ENCODE measurements at places on chromosomes 16 and 17.

GRCh38 chr16:69508033-69508755 lies 57.6 kb upstream of the NFAT5 start:
- no peak for DNase-seq

DNA sequence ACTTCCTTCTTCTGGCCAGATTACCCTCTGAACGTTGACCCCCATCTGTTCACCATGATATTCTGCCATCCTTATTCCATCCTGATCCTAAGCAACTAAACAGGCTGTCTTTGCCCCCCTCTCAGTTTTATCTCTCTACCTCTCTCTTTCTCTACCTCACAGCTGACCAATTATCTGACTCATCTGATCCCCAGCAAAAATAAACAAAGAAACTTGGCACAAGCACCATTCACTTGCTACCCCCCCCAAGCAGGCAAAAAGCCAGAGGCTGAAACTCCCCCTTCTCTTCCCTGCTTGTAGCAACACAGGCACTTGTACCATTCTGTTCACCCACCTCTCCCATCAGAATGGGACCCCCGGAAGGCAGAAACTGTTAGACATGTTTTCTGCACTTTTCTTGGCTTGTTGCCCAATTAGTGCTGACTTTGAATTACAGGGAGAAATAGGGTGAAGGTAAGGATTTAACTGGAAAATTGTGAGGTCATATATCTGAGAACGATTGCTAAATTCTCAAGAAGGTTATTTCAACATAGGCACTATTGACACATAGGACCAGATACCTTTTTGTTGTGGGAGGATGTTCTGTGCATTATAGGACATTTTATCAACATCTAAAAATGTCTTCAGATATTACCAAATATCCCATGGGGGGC lies 163.2 kb downstream of the TOX3 start:
- peak; percentile 45 for DNase-seq

- DNase-seq, result no peak
These were observed 8.9 kb upstream of the NME1 start for GRCh38 chr17:51144266-51145022.

- DNase-seq, result no peak
These were observed 99.9 kb upstream of the CORO6 start for GRCh38 chr17:29722411-29723198.

- no peak for DNase-seq
These were observed 456.9 kb downstream of the TOX3 start for GRCh38 chr16:52090080-52090479.

- no peak for DNase-seq
These were observed 1.2 kb downstream of the AOC2 start for GRCh38 chr17:42845556-42845917.

DNA sequence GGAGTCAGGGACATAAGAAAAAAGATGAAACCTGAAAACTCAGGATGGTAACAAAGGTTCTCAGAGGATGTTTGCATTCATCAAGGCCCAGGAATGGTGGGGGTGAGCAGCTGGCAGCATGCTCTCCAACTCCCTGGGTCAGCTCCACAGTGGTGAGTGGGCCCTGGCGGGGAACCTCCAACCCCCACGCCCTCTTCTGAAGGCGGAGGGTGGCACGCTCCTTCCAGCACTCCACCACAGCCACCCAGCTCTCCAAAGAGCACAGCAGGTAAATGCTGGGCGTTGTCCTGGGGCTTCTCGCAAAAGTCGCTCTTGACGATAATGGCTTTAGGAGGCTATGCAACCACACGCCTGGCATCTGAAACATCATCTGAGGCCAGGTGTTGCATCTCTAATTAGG lies 173.8 kb downstream of the C16orf78 start:
- no peak for DNase-seq

DNA sequence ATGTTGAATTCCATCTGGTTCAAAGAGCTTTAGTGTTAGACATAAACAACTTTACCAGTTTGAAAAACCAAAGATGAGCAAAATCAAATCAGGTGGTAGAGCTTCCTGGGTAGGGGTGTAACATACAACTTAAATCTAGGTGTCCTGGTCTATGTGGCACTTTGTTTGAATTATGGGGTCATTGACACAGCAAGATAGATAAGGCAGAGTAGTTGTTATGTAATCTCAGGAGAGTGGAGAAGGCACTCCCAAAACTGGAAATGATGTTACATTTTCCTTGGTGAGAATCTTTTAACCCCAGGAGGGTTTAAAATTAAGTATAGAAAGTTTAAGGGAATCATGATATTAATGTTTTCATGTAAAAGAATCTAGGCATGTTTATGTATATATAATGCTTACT lies 31.9 kb downstream of the CCDC42 start:
- DNase-seq, result no peak

DNA sequence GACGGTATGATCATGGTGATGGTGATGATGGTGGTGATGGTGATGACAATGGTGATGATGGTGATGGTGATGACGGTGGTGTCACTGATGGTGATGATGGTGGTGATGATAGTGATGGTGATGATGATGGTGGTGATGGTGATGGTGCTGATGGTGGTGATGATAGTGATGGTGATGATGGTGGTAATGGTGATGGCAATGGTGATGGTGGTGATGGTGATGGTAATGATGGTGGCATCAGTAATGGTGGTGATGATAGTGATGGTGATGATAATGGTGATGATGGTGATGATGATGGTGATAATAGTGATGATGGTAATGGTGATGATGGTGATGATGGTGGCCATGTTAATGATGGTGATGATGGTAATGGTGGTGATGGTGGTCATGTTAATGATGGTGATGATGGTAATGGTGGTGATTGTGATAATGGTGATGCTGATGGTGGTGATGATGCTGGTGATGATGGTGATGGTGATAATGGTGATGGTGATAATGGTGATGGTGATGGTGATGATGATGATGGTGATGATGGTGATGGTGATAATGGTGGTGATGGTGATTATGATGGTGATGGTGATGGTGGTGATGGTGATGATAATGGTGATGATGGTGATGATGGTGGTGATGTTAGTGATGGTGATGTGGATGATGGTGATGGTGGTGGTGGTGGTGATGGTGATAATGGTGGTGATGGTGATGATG lies 107.2 kb downstream of the C16orf95 start:
- DNase-seq, result no peak

DNA sequence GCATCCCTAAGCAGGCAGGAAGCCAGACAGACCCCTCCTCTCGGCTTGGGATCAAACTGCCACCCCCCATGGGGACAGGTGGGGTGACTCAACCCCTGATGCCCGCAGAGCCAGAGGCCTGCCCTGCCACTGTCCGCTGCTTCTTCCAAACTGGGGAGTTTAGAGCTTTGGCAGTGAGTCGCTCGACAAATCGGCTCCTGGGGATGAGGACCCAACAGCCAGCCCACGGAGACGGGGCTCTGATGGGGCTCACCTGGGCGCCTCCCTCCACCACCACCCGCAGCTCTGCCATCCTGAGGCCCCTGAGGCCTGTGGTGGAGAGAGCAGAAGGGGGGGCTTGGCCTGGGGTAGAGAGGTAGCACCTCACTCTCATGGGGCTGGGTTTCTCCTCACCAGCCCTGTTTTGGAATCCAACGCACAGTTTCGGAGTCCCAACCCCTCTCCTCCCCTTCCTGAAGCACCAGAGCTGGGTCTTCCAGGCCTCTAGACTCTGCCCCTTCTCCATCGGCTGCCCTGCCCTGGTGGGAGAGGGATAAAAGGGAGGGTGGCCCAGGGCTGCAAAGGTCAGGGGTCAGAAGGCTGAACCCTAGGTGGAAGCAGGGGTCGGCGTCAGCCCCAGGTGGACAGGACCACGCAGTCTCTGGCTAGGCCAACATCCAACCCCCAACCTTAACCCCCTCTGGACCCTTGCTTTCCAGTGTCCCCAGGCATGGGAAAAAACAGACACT lies 5.8 kb downstream of the PRSS22 start:
- no peak for DNase-seq

- DNase-seq, result no peak
These were observed 383.0 kb upstream of the PMFBP1 start for GRCh38 chr16:72554935-72555334.

DNA sequence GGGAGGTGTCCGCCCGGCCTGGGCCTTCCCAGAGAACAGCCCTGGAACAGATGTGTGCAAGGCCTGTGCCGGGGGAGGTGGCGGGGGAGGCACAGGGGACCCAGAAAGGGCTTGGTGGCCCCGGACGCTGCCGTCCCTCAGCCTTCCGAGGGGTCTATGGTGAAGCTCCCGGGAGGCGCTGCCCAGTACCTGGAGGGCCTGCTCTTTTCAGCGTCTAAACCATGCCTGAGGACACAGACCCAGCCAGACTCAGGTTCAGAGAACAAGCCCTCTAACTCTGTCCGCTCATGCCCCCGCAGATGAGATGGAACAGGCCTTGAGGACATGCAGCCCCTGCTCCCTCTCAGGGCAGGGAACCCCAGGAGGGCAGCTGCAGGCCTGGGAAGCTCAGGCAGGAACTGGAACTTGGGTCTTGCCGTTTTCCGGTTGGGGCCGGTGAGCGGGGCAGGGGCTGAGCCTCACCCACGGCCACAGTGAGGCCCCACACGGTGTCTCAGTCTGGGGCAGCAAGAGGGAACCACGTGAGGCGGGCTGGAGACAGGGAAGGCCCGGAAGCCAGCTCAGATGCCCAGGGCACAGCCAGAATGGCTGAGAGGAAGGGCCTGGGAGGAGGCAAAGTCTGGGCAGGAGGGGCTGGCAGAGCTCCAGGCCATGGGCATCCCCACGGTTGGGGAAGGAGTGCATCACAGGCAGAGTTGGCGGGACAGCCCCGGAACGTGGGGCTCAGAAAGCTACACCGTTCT lies 12.5 kb downstream of the SLC16A3 start:
- peak; percentile 84 for DNase-seq

- DNase-seq, result no peak
These were observed 195.9 kb upstream of the C17orf78 start for GRCh38 chr17:37179893-37180292.

DNA sequence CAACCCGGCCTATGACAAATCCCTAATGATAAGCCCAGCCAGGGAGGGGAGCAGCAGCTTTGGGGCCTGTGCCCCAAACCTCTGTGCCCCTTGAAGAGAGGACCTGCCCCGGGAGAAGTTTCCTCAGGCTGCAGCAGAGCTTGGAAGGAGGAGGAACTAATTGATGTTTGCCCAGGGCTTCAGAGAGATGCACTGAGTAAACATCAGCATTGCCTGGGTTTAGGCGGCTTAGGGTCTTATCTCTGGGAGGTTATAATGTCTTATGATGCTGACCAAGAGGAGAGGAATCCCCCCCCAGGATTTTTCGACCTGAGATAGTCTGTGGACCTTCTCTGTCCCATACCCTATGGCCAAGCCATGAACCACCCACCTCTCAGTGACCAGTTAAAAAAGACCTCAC lies 148.7 kb upstream of the SDK2 start:
- DNase-seq, result no peak

DNA sequence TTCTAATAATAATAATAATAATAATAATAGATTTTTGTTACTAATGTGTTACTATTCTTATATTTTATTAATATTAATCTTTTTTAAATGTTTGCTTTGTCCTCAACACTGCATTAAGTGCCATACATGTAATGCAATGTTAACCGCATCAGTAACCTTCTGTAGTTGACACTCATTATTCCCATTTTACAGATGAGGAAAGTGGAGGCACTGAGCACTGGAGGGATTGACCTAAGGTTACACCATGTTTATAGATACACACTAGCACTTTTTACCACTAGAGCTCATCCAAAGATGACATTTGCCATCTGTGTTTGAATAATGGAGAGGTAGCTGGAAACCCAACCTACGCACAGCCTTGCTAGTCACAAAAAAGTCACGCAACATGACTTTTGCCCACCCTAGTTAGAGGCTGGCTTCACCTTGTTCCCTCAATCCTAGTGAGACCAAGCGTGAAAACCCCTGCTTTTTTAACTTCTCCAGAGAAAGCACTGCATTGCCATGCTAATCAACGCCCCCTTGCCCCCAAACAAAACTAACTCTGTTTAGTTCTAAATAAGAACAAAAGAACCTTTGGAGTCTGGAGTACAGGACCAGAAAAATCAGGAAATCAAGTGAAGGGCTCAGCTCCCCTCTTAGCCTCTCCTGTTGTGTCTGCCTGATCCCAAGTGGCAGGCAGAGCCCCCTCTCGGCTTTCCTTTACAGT lies 2.3 kb downstream of the ARSG start:
- DNase-seq, result no peak

DNA sequence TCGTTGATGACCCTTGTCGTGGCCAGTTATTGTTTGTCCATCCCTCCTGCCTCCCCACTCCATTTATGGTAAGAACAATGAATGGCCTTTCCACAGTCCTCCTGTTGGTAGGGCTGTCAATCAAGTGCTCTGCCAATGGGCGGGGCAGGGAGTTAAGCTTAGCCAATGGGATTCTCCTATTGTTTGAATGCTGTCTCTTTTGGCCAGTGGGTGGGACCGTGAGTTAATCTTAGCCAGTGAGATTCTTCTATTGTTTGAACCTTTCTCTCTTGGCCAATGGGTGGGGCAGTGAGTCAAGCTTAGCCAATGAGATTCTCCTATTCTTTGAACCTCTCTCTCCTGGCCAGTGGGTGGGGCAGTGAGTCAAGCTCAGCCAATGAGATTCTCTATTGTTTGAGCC lies 85.4 kb downstream of the IRX3 start:
- DNase-seq, result no peak

DNA sequence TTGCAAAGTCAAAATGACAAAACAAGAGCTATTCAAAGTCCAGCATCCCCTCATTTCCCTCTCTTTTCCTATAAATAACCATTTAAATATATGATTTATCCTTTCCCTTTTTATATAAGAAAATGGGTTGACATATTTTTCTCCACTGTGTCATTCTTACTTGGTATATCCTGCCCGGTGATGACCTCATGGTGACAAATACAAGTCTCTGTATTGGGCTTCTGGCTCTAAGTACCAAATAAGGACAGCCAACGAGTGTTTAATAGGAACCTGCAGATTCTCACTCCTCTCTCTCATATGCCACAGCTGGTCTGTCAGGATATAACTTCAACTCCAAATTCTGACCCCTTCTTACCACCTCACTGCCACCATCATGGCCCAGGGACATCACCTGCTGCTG lies 25.5 kb upstream of the CBLN1 start:
- DNase-seq, result no peak

DNA sequence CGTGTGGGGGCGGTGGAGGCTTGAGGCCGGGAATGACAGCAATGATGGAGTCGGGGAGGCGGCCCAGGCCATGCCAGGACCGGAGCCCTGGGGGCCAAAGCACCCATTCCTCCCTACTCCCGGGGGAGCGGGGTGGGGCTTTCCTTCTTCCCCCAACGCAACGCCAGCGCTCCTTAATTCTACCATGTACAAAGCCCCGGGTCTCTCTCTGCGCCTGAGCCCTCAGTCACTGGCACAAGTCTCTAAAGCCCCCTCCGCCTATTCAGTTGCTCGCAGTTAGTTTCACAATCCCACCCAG lies 245 bp upstream of the RNF227 start:
- DNase-seq, result no peak

GRCh38 chr16:8005096-8005860 lies 585.0 kb downstream of the TMEM114 start:
- no peak for DNase-seq

DNA sequence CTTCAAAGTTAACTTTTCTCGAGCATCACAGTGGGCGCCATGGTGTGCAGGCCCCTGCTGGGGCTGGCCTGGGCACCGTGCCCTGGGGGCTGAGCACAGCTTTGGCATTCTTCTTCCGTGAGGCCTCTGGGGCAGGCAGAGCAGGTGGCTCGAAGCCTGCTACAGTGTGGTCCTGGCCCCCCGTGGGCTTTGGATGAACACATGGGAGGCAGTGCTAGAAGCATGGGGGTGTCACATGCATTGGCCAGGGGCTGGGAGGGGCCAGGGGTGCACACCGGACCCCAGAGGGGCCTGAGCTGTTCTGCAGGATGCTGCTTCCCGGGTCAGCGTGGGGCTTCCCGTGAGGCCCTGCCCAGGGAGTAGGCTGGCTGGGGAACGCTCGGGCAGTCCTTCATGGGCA lies 12.1 kb upstream of the C16orf74 start:
- DNase-seq, result no peak

- DNase-seq, result no peak
These were observed 19.8 kb upstream of the TANGO6 start for GRCh38 chr16:68823401-68824135.

Measured in HT-29 (cell line).